ENCODE measurements at places on chromosomes 1 and 21.

DNA sequence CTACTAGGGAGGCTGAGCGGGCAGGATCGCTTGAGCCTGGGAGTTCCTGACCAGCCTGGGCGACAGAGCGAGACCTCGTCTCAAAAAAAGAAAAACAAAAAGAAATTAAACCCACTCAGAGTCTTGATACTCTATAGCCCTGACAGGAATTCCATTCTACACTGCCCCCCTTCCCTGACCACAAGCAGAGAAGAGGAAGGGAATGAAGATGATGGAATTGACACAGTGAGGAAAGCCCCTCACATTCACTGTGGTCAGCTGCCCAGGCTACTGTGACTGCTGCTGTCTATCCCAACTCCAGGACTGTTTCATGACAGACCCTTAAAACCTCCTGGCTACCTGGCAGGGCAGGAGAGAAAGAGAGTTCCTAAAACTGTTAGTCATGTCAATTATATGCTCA is 12.1 kb downstream of the LIN9 start:
- DNase-seq = no peak

DNA sequence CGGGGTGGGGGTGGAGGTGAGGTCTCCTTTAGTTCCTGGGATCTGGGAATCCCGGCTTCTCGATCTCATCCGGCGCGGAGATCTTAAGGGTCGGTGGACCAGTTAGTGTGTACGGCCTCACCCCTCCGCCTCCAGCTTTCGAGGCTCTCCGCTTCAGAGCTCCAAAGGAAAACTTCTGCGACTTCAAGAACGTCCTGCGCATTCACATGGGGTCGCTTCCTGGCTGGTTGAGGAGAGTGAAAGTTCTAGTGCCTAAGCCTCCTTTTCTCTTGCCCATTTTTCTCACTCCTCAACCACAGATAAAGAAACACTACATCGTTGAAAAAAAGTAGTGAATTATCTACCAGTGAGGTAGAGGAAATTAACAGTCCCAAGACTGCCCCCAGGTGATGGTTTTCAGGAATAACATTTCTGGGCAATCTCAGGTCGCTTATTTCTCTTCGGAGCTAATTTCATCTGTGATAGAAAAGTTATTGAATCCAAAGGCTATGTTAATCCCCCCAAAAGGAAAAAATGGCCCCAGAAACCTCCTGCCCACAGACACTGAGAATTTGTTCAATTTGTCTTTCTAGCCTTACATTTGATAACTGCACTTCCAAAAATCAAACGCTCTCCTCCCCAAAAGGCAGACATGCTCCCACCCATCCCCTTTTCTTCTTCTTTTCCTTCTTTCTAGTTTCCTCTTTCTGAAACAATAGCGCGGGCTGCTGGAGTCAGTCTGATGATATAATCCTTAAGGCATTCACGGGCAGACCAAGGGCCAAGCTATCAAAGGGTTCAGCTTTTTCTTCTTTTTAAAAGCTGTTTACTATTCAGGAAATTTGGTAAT is 20.6 kb upstream of the TBX15 start:
- peak; percentile 60 for DNase-seq

DNA sequence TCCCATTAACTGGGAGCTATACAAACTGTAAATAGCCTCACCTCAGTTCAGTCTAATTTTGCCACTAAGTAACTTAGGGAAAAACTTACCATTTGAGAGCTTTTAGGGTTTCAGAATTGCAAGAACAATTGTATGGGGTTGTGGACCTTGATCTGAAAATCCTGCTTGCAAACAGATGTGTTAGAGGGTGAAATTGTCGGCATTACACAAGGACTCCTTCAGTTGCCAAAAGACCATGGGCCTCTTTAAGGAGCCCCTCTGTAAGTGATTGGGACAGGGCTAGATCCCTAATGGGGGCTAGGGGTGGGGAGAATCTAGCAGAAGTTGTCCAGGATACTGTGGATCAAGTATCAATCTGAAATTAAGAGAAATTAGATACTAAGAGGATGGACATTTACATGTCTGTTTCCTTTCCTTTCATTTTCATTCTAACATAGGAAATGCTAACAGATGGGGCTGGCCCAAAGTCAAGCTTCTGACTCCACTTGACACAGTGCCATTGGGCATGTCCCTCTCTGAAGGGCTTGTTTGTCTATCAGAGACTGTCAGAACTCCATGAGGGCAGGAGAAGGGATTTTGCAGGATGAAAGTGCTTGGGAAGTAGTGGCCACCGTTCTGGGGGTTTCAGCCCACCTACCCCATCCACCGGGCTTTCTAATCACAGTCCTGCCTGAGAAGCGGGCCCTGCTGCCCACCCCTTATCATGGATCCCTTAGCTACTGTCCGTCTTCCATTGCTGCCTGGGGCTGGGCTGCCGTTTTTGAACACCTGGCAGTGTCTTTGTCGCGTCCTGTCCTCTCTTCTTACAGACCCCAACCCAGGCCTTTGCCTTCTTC is 54.7 kb downstream of the STUM start:
- DNase-seq = no peak

- DNase-seq = no peak
These were observed 58.8 kb upstream of the ZNF644 start for GRCh38 chr1:91080650-91081049.

DNA sequence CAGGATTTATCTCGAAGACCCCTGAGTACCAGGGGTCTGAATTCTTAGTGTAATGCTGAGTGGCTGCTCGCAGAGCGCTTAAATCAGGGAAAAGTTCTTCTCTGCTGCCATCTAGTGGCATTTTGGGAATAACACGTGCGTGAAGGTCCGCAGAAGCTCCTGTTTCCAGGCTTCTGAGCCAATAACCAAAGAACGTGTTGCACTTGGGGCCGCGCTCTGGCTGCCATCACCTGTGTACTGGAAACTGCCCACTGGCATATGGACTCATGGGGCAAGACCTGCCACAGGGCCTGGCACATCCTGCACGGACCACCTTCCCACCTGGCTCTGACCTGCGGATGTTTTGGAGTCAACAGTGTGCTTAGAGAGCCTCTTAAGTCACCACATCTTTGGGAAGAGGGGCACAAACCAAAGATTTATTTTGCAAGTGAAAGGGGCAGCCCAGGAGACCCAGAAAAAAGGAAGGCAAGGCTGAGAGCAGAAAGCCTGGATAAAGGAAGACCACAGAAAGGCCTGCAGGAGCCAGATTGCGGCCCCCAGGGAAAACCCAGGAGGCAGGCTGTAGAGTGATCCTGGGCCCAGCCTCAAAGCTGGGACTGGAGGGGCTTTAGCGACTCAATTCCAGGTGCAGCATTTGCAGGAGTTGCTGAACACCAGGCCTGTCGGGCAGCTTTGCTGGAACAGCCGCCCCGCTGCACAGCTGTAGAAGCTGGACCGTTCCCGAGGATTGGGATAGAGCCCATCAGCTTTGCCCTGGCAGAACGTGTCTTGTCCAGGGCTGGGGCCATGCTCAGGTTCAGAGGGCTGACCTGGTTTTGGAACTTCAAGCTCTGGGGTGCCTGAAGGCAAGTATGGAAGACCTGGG is 13.0 kb downstream of the CHIT1 start:
- peak; percentile 77 for DNase-seq

- peak; percentile 35 for DNase-seq
These were observed 9.0 kb upstream of the CSF1 start for GRCh38 chr1:109901524-109902145.

GRCh38 chr1:245673881-245674414 is 519.2 kb downstream of the KIF26B start:
- no peak for DNase-seq

- no peak for DNase-seq
These were observed 48.0 kb downstream of the PRKAB2 start for GRCh38 chr1:147124266-147124665.

DNA sequence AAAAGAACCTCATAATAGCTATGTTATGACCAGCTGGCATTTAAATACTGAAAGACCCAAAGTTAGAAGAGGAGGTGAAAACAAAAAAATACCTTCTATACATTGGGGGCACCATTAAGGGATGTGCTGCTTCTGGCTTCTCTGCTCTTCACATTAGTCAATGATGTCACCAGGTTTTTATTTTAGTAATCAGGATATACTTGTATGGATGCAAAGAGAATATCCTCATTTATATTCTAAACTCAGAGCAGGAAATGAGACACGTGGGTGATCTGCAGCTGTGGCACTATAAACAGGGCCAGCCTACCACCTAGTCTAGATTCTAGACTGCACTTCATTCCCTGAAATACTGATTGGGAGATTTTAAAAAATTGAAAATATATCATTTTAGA is 51.2 kb downstream of the WLS start:
- no peak for DNase-seq

DNA sequence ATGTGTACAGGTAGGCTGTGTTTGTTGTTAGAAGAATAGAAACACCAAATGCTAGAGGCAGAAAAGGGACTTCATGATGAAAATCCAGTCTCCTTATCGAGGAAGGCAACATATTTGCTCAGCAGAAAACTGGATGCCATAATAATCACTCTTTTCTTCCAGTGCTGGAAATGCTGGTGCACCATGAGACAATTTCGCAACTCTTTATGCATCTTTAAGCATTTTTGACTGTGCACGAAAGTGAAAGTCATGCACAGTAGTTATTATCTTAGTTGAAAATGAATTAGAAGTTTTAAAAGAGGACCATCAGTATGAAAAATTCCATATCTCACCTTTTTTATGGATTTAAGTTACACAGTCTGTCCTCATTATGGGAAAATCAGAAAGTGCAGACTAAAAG is 29.1 kb downstream of the SMYD2 start:
- DNase-seq = no peak

DNA sequence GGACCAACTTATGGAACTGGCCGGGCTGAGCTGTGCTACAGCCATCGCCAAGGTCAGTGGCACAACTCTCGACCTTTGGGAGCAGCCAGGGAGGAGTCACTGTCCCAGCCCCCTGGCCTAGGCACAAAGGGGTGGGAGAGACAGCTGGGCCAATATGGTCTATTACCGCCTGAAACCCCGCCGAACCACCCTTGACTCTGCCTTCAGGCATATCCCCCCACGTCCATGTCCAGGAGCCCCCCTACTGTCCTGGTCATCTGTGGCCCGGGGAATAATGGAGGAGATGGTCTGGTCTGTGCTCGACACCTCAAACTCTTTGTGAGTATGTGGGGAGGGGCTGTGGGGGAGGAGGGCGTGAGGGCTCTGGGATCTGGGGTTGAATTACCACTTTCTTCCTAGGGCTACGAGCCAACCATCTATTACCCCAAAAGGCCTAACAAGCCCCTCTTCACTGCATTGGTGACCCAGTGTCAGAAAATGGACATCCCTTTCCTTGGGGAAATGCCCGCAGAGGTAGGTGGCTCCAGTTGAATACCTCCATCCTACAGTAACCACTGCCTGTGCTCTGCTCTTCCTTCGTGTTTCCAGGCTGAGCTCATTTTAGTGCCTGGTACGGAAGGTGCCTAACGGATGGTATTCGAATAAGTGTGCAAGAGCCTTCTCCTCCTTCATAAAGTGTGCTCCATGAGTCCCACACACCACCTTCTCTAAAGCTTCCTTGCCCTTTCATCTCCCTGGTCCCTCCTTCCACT is 758 bp downstream of the NAXE start:
- no peak for DNase-seq

- no peak for DNase-seq
These were observed 5.9 kb upstream of the TNFSF4 start for GRCh38 chr1:173212952-173213491.

DNA sequence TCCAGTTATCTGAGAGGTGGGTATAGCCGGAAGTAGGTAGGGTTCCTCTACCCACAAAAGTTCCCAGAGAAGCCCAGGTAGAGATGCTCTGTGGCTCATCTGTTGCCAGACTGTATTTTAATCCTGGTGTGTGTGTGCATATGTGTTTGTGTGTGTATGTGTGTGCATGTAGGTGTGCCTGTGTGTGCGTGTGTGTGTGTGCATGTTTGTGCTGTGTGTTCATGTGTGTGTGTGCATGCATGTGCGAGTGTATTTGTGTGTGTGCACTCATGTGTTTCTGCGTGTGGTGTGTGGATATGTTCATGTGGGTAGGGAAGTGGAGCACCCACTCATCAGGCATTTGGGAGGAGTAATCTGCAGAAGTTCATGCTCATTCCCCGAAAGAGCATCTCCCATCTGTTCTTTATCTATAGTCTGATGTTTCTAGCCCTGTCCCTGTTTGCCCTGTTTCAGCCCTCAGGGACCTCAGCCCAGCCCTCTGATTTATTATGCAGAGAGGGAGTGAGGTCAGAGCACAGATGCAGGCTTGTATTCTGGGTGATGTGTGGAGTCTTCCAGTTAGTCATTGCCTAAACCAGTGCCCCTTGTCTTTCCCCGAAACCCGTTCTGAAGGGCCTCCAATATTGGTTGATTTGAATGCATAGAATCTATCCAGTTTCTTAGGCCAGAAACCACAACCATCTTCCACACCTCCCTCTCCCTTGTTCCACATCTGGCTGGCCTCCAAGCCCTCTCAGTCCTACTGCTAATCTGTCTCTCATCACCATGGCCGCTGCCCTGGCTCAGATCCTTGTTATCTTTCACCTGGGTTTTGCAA is 69.1 kb downstream of the DISC1 start:
- DNase-seq = no peak

- no peak for DNase-seq
These were observed 51.6 kb downstream of the ETS2 start for GRCh38 chr21:38857152-38857825.

- no peak for DNase-seq
These were observed 3.3 kb upstream of the TMEM240 start for GRCh38 chr1:1543706-1544099.

- DNase-seq = no peak
These were observed at the start of gene AMPD1 for GRCh38 chr1:114695430-114696058. TSS of gene AMPD1 (minus strand) at chr1:114695546. CDS start at chr1:114695471, 75 bp downstream.

GRCh38 chr21:39217356-39218081 is 34.3 kb upstream of the PSMG1 start:
- no peak for DNase-seq

DNA sequence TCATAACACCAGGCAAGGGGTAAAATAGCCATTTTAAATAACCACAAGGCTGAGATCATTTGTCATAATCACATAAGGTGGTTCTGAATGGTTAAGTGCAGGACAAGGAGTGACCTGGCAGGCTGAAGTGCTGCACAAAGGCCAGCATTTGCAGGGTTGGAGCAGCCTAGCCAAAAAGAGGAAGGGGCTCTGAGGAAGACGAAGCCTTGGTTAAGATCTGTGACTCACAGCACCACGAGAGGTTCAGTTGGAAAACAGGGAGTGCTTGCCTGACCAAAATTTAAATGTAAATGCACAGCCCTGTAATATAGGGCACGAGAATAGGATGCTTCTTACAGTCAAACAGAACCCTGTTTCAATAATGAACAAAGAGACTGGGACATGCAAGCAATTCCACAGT is 12.1 kb downstream of the ATP5PF start:
- no peak for DNase-seq

DNA sequence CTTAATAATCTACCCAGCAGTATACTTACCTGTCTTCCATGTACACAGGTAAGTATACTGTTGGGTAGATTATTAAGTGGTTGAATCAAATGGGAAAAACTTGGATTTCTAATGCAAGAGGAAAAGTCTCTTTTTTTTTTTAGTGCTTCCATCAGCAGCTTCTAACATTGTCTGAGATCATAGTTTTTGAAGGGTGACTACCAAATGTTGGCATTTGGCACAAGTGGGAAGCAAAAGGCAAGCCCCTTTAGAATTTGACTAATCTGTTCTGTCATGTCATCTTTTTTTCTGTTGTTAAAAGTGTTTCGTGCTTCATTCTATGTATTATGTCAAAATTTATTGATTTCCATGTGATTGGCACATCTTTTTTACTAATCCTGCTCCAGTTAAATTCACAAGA is 547 bp downstream of the FMO1 start:
- DNase-seq = no peak
